Muscle of leg (tissue), 16 donors: ENCODE measurements at places on chromosomes 2 and 18. TPM values are rescaled to one million over a fixed set of nuclear protein-coding genes. Genes with fewer than 3 reads are reported as not detected.

- H3K36me3 ChIP-seq: no peaks in the 10 kb centered on the region
- no peaks in the 10 kb centered on the region for H3K27me3 ChIP-seq
- H3K4me3 ChIP-seq: no peak overlapping the region
- no peak for DNase-seq
- no peak overlapping the region for H3K27ac ChIP-seq
Measured at GRCh38 chr2:12612671-12613070, 104.1 kb upstream of the TRIB2 start.

- no peak for DNase-seq
- no peak overlapping the region for H3K27ac ChIP-seq
- H3K4me1 ChIP-seq: no peaks in the 10 kb centered on the region
- no peak overlapping the region for H3K4me3 ChIP-seq
- no peaks in the 10 kb centered on the region for H3K27me3 ChIP-seq
Measured at GRCh38 chr2:222248256-222248655, 50.5 kb downstream of the PAX3 start.

DNA sequence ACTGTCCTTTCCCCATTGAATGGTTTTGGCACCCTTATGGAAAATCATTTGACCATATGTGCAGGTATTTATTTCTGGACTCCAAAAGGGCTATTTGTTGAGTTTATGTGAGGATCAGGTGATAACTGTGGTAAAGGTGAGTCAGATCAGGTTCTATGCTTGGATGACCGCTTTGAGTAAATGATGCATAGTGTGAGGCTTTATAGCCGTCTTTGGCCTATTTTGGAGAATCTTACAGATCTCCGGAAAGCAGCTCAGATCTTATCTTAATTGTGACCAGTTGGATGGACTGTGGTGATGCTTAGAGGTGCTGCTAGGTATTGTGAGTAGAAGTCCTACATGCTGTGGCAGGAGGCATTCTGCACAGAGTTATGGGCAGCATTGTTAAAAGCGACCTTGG, 126.2 kb downstream of the METTL8 start:
- H3K4me1 ChIP-seq: no peaks in the 10 kb centered on the region
- no peaks in the 10 kb centered on the region for H3K36me3 ChIP-seq
- H3K4me3 ChIP-seq: no peak overlapping the region
- no peaks in the 10 kb centered on the region for H3K27me3 ChIP-seq
- H3K27ac ChIP-seq: no peak overlapping the region
- no peak for DNase-seq

DNA sequence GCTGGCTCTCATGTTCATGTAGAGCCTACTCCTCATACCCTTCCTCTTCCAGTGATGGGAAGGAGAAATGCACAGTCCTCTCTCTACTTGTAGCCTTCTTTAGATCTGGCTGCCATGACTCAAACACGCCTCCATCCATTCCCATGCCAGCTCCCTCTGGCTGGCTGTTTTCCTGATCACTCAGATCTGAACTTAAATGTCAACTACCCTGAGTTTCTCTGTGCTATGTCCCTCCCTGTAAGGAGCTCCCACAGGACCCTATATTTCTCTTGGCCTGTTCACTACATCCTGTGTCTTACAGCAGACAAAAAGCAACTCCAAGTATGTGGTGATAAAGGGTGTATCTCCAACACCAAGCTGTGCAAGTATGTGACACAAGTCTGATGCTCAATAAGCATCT, 152.4 kb downstream of the TCF4 start:
- no peak overlapping the region for H3K27ac ChIP-seq
- no peaks in the 10 kb centered on the region for H3K36me3 ChIP-seq
- H3K4me1 ChIP-seq: peaks cover 5% of the 10 kb centered on the region

GRCh38 chr2:81276595-81276994, 972.0 kb upstream of the LRRTM1 start:
- H3K4me1 ChIP-seq: no peaks in the 10 kb centered on the region
- no peak overlapping the region for H3K4me3 ChIP-seq
- DNase-seq: no peak
- no peaks in the 10 kb centered on the region for H3K27me3 ChIP-seq

DNA sequence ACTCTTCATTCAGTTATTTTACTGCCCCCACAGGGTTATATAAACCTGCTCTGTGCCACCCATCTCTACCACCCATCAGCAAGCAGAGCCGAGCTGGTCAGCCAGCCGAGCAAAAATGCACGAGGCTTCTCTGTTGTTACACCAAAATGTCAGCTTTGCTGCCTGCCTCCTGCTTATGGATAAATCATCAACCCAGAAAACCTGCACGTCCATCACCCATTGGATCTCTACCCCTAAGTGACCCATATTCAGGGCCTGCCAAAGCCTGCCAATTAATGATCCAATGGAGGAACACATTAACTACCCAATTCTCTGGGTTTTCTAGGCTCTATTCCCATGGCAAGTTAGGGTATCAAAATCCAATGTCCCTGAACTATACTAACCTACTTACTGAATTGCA, 365.5 kb upstream of the ACVR2A start:
- no peak overlapping the region for H3K27ac ChIP-seq
- DNase-seq: no peak
- H3K36me3 ChIP-seq: no peaks in the 10 kb centered on the region
- H3K4me3 ChIP-seq: no peak overlapping the region
- peaks cover 6% of the 10 kb centered on the region for H3K4me1 ChIP-seq

The GKN2 gene
- not detected for total RNA-seq

The STRN gene
- total RNA-seq: 25.4 TPM

GRCh38 chr2:70304498-70304897, 2.6 kb upstream of the FAM136A start:
- no peak for DNase-seq
- H3K27me3 ChIP-seq: no peaks in the 10 kb centered on the region
- H3K4me3 ChIP-seq: no peak overlapping the region
- H3K36me3 ChIP-seq: peaks cover 5% of the 10 kb centered on the region

- no peak for DNase-seq
- H3K4me1 ChIP-seq: no peaks in the 10 kb centered on the region
- H3K36me3 ChIP-seq: peaks cover 40% of the 10 kb centered on the region
- H3K27ac ChIP-seq: no peak overlapping the region
- no peak overlapping the region for H3K4me3 ChIP-seq
- no peaks in the 10 kb centered on the region for H3K27me3 ChIP-seq
Measured at GRCh38 chr2:84442888-84443287, 16.2 kb downstream of the SUCLG1 start.

- peak within 1 kb of the TSS; percentile 57 for H3K4me3 ChIP-seq
- H3K36me3 ChIP-seq: peaks cover 2% of the 10 kb centered on the region
- peak within 1 kb of the TSS; percentile 7 for H3K27ac ChIP-seq
Measured at GRCh38 chr2:27494944-27495554, at the start of gene FNDC4. FNDC4 (minus strand) TSS chr2:27495200; CDS start chr2:27494679, 521 bp downstream.

DNA sequence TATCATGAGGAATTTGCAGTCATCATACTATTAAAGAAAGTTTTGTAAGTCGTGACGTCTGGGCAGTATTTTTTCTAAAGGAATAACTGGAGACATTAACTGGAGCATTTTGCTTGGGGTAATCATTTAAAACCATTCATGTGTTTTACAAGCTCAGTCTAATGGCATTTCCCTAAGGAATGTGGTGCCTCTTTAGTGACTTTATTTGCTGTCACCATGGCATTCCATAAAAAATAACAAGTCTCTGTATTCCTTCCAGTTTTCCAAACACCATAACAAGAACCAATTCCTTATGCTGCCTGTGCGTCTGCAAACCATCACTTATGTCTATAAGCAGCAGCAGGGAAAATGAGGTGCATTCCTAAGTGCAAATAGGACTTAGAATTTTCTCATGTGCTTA, 82.8 kb downstream of the EPB41L3 start:
- H3K4me1 ChIP-seq: peaks cover 11% of the 10 kb centered on the region
- no peak overlapping the region for H3K4me3 ChIP-seq
- no peaks in the 10 kb centered on the region for H3K27me3 ChIP-seq
- DNase-seq: no peak

DNA sequence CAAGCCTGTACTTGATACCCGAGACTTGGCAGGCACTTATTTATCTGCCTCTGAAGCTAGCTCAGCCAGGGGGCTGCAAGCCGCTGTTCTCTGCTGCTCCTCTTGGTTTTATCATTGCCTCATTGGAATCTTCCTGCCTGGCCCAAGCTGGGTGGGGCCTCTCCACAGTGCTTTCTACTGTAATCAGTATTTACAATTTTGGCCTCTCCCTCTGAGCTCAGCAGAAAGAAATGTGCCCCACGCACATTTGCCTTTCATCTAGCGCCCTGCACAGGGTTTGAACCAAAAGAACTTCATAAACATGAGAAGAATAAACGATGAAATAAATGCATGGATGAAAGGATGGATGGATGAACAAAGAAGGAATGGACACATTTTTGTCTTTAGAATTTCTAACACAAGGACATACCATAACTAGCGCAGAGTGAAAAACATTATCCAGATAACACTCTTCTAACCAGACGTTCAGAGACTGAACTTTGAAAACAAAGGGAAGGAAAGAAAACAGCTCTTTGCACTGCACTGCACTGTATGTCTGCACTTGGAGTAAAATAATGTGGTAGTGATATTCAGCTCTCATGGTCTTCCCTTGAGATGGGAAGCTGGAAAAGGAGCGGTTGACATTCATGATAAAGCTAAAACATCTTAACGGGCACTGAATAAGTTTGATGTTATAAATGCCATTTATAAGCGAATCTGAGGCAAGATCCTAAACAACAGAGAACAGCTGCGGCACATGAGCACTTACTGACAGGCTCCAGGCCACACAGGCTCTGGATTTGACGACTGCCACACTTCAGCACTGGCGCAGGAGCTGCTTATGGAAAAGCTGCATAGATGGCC, 86.8 kb upstream of the SP3 start:
- peak overlapping the region; percentile 66 for H3K27ac ChIP-seq
- no peaks in the 10 kb centered on the region for H3K27me3 ChIP-seq
- H3K4me3 ChIP-seq: no peak overlapping the region
- no peaks in the 10 kb centered on the region for H3K36me3 ChIP-seq
- peaks cover 29% of the 10 kb centered on the region for H3K4me1 ChIP-seq

DNA sequence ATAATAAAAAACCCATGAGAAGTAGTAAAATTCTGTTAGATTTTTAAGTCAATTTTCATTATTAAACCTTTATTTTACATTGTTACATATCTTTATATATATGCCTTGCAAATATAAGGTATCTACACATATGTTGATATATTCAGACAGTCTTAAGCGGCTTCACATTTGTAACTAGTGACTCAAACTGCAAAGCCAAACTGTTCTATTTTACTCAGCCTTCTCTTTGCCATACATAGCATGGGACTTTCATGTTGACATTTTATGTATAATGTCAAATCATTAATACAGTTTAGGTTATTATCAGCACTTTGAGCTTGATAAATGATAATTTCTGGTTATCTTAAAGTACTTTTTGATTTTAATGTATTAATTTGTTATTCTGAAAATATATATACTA, 125.0 kb upstream of the WDSUB1 start:
- H3K27me3 ChIP-seq: no peaks in the 10 kb centered on the region
- H3K27ac ChIP-seq: no peak overlapping the region
- no peak overlapping the region for H3K4me3 ChIP-seq
- H3K4me1 ChIP-seq: no peaks in the 10 kb centered on the region
- no peak for DNase-seq

The PID1 gene
- 27.4 TPM for total RNA-seq

DNA sequence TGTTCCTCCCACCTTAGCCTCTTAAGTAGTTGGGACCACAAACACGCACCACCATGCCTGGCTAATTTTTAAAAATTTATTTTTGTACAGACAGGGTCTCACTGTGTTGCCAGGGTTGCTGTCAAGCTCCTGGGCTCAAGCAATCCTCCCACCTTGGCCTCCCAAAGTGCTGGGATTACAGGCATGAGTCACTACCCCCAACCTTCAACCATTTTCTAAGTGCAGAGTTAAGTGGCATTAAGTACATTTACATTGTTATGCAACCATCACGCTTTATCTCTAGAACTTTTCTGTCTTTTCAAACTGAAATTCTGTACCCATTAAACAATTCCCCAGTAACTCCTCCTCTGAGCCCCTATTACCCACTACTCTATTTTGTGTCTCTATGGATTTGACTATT, 45.9 kb upstream of the AFF3 start:
- no peak overlapping the region for H3K4me3 ChIP-seq
- no peaks in the 10 kb centered on the region for H3K36me3 ChIP-seq
- no peak for DNase-seq
- no peaks in the 10 kb centered on the region for H3K27me3 ChIP-seq
- peaks cover 3% of the 10 kb centered on the region for H3K4me1 ChIP-seq

DNA sequence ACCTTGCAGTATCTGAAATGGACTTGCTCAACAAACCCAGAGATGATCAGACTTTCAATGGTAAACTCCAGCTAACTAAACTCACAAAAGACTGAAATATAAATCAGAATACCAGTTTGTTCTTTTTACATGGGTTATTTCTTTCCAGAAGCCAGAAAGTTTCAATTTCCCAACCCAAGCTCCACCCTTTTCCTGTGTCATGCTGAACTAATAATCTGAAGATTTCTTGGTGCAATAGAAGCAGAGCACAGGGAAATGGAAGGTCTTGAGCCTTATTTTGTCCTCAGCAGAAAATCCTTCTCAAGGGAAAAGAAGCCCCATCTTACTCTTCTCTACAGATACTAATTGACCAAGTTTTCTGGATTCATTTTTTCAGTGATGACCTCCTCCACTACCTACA, 93.3 kb upstream of the PAPOLG start:
- no peak overlapping the region for H3K4me3 ChIP-seq
- H3K4me1 ChIP-seq: no peaks in the 10 kb centered on the region
- H3K27ac ChIP-seq: no peak overlapping the region
- H3K36me3 ChIP-seq: no peaks in the 10 kb centered on the region

DNA sequence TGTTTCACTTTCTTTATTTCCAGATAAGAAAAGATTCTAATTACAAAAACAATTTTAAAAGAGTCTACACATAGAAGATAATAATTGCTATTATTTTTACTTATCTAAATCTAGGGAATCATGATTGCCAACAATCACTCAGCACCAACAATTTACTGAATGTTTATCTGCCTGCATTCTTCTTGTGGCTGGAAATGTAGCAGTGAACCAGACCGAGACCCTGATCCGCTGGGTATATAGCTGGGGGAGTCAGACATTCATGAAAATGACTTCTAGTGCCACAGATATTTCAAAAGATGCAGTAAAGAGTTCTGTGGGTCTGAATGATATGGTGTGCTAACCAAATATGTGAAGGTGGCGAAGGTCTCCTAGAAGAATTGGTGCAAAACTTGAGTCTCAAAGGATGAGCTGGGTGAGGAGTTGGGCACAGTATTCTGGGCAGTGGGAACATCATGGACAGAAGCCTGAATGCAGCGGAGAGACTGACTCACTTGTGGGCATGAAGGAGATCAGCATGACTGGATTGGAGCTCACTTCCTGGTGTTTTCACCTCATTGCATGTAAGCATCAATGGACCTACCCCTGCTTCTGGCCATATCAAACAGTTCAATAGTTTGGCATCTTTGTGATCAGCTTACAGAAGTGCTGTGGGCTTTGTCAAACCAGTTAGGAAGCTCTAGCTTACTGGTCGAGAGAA, 26.1 kb upstream of the FN1 start:
- no peaks in the 10 kb centered on the region for H3K36me3 ChIP-seq
- no peak for DNase-seq
- no peak overlapping the region for H3K4me3 ChIP-seq
- H3K27ac ChIP-seq: no peak overlapping the region

- H3K36me3 ChIP-seq: no peaks in the 10 kb centered on the region
- H3K27ac ChIP-seq: no peak overlapping the region
- DNase-seq: no peak
Measured at GRCh38 chr18:33670029-33670428, 92.0 kb downstream of the ASXL3 start.
